Astrocyte of the spinal cord (primary cell): ENCODE measurements at places on chromosomes 4 and X.

DNA sequence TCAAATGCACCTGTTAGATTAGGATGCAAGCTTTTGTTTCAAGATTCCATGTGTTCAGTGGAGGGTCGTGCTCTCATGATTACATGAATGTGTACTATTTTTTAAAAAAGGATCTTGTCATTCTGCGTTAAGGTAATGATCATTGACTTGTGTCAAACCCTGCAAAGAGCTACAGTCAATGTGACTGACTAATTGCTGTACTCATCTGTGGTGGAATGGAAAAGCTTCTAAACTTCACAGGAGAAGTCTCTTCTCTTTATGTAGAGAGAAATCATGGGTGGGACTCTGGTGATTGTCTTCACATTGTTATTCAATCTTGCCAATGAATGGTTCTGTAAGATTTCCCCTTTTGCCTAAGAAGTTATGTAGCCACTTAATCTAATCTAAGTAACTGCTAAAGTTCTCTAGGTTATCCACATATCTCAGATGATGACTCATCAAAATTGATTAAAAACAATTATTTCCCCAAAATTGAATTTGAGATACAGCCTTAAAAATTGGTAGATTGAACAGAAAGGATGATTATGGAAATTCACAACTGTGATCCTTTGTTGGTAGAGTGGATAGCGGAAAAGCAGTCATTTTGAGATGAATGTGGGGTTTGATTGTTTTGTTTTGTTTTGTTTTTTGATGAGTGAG lies 6.7 kb downstream of the MAGEE1 start:
- DNase-seq, result no peak

DNA sequence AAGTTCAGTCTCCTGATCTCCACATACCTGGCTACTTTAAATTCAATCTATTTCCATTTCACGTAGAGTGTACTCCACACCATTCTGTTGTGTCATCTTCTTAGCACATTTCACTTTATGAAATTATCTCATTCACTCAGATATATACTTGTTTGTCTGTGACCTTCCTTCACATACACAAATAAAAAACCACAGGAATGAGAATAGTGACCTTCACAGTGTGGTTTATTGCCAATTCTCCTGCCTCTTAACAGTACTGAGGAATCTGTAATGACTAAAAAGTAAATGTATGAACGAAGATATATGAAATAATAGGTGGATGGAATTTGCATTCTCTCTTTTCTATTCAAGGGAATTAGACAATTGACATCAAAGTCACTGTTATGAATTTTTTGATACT lies 183.9 kb upstream of the PCDH7 start:
- peak; percentile 31 for DNase-seq

- peak; percentile 62 for DNase-seq
These were observed 41.5 kb upstream of the PTCHD1 start for GRCh38 chrX:23292988-23293651.

DNA sequence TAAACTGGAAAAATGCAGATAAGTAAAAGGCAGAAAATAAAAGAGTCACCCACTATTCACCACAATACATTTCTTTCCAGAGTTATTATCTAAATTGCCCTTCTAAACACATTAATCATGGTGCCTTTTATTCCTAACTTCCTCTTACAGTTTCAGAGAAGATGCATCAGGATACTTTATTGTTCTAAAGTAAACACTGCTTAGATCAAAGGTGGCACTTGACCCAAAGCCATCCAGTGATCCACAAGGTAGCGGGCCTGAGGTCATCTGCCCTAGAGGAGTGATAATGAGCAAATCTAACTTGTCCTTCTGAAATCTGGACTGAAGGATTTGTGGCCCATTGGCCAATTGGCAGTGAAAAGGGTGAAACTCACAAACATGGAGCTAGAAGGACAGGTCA lies 12.0 kb upstream of the TMEM154 start:
- DNase-seq, result no peak

DNA sequence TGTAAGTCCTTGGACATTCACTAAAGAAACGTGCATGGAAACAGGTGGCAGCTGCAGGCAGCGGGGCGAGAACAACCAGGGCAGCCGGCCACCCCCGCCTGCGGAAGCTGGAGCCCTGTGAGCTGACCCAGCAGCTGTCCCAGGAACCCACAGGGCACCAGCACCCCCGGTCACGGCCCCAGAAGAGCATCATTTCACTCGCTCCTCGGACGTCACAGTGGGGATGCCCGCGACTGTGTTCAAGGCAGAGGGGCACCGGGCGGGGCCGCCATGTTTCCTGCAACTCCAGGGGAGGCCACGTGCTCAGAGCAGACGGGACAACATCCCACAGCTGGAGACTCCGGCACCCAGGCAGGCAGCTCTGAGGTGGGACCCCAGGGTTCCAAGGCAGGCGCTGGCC lies 45.0 kb upstream of the CPLX1 start:
- no peak for DNase-seq

GRCh38 chrX:8520178-8520577 lies 55.5 kb downstream of the VCX3B start:
- DNase-seq, result no peak

GRCh38 chr4:70177090-70177489 lies 18.4 kb upstream of the ODAM start:
- DNase-seq, result no peak

- DNase-seq, result no peak
These were observed 223.7 kb downstream of the GPAT3 start for GRCh38 chr4:83759611-83760010.

GRCh38 chr4:90845777-90846176 lies 718.6 kb downstream of the CCSER1 start:
- DNase-seq, result peak; percentile 16

DNA sequence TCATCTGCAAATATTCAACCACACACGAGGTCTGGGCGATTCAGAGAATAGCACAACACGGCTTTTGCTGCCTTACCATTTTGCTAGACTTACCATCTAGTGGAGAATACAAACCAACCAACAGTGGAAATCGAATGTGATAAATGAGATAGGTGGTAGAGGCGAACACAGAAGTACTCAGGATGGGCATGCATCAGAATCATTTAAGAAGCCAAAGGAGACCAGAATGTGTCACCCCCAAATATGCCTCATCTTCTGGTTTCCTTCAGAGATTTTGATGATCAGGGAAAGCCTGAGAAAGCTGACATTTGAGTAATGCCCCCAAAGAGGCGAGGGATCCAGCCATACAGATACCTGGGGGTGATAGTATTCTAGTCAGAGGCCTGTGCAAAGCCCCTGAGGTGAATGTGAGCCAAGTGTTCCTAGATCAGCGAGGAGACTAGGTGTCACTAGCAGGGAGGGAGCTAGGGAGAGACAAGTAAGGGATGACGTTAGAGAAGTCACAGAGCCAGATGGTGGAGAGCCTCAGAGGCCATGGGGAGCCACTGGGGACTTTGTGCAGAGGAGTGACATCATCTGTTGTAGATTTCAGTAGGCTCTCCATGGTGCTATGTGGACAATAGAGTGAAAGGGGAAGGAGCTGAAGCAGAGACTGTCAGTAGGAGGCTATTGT lies 1.7 kb downstream of the MTMR1 start:
- DNase-seq, result no peak

DNA sequence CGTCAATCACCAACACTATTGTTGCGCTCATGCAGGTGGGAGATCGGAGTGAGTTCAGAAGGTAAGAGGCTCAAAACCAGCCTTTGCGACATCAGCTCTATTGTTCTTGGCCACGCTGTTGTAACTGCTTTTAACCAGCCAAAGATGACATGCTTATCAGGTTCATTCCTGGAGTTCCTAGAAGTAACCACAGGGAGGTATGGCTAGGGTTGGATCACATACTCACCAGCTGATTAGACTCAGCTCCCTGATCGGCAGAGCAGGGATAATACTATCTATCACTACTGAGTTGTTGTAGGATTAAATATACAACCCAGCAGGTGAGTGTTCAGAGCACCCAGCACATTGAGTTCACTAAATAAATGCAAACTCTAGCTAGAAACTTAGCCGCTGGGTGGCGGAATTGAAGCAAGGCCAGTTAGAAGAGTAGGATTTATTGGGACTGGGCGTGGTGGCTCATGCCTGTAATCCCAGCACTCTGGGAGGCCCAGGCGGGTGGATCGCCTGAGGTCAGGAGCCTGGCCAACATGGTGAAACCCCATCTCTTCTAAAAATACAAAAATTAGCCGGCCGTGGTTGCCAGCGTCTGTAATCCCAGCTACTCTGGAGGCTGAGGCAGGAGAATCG lies 12.4 kb downstream of the SLC34A2 start:
- no peak for DNase-seq

- DNase-seq, result no peak
These were observed 190.6 kb upstream of the LEF1 start for GRCh38 chr4:108359130-108359985.

DNA sequence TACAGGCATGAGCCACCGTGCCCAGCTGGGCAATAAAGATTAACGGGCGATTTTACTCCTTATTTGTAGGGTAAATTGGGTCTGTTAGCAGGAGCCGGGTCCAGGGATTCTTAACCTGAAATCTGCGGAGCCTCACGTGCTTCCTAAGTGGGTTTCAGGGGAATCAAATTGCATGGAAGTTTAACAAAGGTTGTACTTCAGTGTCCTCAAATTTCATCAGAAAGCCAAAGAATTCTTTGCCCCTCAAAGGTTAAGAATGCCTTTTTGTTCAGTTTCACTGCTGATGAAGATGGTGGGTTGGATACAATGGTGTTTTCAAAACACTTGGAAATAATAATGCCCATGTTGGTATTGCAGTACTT lies 67.9 kb downstream of the AFF1 start:
- no peak for DNase-seq

DNA sequence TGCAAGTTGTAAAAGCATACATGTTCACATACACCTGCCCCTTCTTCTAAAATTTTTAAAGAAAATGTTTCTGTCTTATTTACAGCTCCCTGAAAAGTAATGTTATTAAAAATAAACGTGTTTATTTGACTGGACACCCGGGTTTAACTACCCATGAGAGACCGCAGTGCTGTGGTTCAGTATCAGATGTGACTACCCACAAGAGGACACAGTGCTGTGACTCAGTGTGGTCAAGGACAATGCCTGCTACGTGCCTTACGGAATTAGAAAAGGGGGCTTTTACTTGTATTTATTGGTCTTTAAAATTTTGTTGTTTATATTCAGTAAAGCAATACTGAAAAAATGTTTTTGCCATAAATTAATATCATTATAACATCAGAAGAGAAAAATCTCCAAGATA lies 641.4 kb downstream of the TRIML1 start:
- no peak for DNase-seq

- no peak for DNase-seq
These were observed 462.2 kb upstream of the CPXCR1 start for GRCh38 chrX:88284844-88285243.

DNA sequence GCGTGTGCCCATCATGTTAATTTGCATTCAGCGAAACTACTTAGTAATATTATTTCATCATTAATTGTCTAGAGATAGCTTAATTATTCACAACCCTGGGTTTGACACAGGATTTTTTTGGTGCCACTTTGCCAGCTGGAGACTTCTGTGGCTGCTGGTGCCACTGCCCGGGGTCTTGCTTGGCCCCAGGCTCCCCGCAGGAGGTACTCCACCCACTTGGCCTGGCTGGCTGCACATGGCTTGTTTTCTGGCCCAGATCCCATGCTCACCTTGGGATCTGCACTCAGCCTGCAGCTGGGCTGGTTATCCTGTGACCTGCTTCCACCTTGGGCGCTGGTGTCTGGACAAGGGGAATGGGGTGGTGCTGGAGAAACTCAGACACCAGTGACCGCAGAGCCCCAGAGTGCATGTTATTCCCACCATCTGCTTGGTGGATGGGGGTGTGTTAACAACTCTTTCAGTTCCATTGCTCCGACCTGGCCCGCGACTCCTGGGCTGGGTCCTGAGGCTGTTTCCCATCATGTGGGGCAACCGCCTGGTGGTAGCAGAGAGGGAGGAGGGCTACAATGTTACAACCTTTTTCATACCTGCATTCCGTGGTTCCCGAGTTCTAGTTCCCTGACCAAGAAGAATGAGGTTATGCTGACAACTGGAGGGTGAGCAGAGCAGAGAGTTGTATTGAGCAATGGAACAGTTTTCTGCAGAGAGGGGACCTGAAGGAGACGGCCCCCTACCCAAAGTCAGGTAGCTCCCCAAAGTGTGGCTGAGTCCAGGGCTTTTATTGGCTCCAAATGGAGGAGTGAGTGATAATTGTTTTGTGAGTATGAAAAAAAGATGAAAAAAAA lies 1950.0 kb upstream of the IGFBP7 start:
- no peak for DNase-seq

DNA sequence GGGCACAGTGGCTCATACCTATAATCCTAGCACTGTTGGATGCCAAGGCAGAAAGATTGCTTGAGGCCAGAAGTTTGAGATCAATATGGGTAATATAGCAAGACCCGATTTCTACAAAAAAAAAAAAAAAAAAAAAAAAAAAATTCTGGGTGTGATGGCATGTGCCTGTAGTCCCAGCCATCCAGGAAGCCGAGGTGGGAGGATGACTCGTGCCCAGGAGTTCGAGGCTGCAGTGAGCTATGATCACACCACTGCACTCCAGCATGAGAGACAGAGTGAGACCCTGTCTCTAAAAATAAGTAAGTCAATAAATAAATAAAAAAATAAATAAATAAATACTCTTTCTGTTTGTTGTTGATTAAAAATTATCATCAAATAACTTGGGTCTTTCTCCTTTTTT lies 62.4 kb upstream of the BMPR1B start:
- DNase-seq, result no peak

- no peak for DNase-seq
These were observed 71.5 kb downstream of the FRYL start for GRCh38 chr4:48708610-48709009.

GRCh38 chr4:92387459-92388069 lies 83.8 kb downstream of the GRID2 start:
- peak; percentile 73 for DNase-seq

GRCh38 chr4:177385576-177386277 lies 56.5 kb downstream of the AGA start:
- DNase-seq, result no peak

GRCh38 chr4:106486533-106486932 lies 118.0 kb upstream of the GIMD1 start:
- DNase-seq, result no peak

GRCh38 chrX:135740681-135741149 lies 27.3 kb downstream of the CT45A1 start:
- DNase-seq, result no peak

- no peak for DNase-seq
These were observed 100.7 kb upstream of the MAMLD1 start for GRCh38 chrX:150262456-150262855.

DNA sequence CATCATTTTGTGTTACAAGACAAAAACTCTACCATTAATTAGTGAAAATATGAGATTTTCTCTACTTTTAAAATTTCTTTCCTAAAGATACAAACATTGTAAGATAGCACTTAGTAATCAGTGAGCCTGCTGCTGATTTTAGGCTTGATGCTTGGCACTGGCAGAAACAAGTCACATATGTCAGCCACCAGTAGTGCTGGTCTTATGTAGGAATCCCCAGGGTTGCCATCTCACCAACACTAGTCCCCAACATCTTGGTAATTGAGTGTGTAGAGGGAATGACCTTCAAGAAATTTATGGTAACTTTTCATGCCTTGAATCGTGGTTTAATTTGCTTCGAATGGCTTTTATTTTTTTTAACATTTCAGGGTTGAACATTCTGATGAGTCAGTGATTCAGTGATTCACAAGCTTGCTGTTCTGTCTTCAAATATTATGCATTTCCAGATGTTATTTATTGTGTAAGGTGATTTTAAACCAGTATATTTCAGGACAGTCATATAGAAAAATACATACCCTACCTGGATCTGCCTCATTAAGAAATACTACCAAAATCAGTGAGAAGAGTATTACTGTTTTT lies 11.9 kb downstream of the EXOC1 start:
- DNase-seq, result peak; percentile 73
